ENCODE measurements at places on chromosomes 2 and 18.

GRCh38 chr2:23508066-23508390, 123.0 kb downstream of the KLHL29 start:
- no peak for DNase-seq

GRCh38 chr2:11550901-11551568, 17.2 kb downstream of the GREB1 start:
- DNase-seq, result no peak

- DNase-seq, result no peak
These were observed 138.6 kb upstream of the SIX3 start for GRCh38 chr2:44802777-44803424.

DNA sequence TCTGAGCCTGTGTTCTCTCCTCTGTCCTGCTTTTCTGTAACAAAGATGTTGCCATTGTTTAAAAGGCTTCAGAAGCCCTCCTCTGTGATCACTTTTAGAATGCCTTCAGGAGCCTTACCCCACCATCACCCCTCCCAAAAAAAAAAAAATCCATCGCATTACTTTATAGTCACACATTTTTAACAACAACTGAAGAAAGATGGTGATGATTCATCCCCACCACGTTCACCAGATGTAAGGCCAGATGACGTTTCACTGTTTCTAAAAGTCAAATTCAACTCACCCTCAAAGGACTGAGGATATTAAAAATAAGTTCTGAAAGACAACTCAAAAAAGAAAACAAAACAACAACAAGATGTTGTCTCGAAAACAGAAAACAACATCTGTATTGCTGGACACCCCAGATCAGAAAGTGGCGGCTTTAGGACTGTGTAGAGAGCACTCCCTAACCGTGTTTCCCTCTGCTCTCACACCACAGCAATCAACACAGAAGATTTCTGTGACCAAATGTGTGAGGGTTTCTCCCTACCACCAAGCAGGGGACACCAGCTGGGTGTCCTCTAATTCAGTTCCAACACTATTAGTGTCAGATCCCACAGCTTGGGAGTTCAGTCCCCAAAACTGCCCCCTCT, 61.9 kb upstream of the CREB1 start:
- DNase-seq, result no peak

DNA sequence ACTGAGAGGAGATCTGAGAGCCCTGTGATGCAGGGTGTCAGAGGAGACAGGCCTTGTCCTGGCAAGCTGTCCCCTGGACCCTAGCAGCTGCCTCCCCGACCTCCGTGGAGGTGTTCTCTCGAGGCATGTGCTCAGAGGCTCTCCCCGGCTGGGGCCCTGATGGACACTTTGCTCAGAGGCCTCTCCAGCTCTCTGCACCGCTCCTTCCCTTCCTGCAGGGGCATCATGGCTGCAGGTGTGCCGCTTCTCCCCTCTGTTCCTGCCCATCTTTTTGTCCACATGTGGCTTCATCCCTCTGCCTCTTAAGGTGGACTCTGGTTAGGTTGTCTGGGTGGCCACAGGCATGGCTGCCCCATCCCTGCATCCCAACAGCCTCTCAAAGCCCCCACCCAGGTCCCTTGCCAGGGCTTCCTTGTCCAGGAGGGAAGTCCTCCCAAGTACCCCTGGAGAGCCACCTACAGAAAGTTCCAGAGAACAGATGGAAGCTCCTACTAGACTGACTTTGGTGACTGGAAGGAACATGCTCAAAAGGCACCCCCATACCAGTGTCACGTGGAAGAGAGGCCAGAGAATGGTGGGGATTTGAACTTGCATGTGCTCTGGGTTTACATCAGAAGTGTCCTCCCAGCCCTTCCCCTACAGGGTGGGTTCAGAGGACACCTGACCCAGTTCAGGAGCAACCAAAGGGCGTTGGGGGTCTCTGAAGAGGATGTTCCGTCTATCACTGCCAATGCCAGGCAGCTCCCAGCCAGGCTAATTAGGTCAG, 120.4 kb downstream of the KLHL29 start:
- no peak for DNase-seq

- no peak for DNase-seq
These were observed 62.7 kb upstream of the REV1 start for GRCh38 chr2:99552529-99552928.

- no peak for DNase-seq
These were observed 484.3 kb downstream of the EPHA4 start for GRCh38 chr2:221087779-221088178.

DNA sequence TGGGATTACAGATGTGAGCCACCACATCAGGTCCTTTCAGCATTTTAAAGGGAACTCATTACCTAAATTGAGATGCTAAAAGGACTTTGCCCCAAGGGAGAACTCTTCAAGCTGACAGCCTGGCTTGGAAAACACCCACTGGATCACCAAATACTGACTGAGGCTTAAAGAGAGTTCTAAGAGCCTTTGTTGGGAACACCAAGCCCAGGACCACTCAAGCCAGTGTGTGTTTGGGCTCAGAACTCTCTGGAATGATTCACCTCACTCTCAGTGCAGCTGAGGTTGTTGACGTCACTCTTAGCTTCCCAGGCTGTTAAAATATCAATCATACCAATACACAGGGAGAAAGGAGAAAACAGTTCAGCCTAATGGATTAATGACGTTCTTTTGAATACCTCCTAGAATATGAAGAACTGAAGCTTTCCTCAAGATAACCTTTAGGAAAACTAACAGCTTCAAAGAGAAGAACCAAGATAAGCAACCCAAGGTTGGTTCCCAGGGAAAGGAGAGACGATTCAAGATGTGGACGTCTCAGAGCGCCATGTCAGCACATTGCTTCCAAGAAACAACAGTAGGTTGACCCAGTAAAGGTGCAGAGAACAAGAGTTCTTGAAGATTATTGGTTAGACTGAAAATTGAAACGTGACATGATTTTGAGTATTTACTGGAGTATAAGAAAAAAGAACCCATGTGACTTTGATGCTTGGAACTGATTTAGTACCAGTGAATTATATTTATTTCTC, 48.0 kb upstream of the MGAT4A start:
- DNase-seq, result no peak

DNA sequence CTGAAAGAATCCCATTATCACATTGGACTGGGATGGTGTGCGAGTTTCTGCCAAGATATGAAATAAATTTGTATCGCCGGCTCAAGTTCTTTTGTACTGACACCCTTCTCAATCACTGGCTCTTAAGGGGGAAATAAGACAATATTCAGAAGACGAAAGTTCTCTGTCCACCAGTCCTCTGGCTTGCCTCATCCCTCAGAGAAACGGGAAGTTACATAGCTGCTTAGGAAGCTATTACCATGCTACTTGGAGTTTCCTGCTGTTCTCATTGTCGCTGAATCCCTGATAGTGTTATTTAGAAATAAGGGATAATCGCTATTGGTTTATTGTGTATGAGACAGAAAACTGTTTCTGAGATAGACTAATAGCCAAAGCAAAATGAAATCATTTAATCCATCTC, 205.0 kb upstream of the ZNF521 start:
- no peak for DNase-seq

Data from activated T-helper 1 cell treated with anti-CD3 and anti-CD28 coated beads, Interleukin-2, amount 50 U/mL, for 16 hours (primary cell).